ENCODE measurements at places on chromosomes 11 and 22.
A peak's percentile ranks its signal among the peaks of the same experiment; 100 is the strongest.

- DNase-seq, result no peak
These were observed 179.0 kb upstream of the NECTIN1 start for GRCh38 chr11:119907878-119908572.

GRCh38 chr11:55726715-55727324 is 46.4 kb upstream of the OR5D13 start:
- DNase-seq, result no peak

- no peak for DNase-seq
These were observed 20.7 kb downstream of the SUSD2 start for GRCh38 chr22:24201681-24202614.

DNA sequence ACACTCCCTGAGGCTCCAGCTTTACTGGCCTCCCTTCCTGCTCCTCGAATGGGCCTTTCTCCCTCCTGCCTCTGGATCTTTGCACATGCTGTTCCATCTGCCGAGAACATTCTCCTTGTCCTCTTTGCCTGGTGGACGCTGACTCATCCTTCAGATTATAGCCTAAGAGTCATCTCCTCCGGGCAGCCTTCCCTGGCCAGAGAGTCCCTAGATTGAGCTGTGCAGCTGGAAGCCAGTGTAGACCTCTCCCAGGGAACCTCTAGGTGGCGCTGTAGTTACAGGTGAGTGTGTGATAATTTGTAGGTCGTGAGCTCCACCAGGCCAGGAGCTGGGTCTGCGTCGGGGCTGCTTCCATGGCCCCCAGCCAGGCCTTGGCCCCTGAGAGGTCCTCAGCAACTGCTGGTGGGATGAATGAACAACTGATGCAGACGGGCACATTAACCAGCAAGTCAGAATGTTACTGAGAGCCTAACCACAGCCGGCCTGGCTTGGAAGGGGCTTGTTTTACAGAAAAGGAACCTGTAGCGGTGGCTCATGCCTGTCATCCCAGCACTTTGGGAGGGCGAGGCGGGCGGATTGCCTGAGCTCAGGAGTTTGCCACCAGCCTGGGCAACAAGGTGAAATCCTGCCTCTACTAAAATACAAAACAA is 8.7 kb downstream of the PNPLA5 start:
- DNase-seq, result peak; percentile 47

DNA sequence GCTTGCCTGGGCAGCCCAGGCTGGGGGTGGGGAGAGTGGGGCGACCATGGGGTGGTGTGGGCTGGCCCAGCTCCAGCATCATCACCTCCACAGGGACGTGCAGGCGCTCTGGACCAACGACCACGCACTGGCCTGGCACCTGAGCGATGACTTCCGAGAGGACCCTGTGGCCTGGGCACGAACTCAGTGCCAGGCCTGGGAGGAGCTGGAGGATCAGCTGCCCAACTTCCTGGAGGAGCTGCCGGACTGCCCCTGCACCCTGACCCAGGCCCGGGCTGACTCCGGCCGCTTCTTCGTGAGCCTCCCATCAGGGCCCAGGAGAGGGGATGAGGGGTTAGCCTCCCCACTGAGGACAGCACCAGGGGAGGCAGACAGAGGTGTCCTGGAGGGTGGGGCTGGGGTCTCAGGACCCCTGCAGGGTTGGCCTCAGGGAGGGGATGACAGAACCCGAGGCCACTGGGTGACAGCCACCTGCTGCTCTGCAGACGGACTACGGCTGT is 3.8 kb downstream of the SUSD2 start:
- DNase-seq, result no peak

DNA sequence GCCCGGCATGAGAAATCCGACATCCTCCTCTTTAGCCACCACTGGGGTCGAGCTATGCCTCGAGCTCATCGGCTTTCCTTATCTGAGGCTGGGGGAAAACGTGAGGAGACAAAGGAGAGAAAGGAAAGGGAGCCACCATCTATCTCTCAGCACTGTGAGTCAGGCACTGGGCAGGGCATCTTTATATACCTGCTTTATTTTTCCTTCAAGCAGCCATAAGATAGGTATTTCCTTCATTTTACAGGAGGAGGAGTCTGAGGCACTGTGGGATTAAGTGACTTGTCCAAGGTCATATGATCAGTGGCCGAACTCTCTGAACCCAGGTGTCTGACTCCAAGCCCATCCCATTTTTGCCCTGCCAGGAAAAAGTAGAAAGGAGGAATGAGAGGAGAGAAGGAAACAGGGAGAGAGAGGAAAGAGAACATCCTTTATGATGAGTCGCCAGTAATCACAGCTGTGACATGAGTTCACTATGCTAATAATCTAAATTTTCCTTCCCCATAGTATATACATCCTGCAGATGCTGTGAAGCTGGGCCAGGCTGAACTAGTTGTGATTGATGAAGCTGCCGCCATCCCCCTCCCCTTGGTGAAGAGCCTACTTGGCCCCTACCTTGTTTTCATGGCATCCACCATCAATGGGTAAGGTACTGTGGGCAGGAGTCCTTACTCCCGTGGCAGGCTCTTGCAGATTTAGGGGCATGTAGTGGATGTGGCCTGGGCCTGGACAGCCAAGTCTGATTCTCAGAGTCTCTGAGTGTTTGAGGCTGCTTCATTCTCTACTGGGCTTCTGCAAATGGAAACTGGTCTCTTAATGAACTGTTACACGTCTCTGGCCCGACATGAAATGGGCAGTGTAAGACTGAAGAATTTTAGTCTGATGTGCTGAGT is 21.8 kb downstream of the NAT10 start:
- no peak for DNase-seq

DNA sequence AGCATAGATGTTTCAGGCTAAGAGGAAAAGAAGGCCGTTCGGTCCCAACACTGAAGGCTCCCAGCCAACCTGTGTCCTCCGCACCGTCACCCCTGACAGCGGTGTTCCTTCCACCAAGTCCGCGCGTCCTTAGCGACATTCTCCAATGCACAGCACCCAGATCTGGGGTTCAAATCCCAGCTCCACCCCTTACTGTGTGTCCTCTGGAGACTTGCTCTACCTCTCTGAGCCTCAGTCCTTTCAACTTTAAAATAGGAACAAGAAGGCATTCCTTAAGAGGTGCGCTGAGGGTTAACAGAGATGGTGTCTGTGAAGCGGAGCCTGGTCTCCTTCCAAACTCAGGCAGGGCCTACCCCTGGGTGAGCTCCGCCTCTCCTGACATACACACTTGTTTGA is 224.0 kb downstream of the MN1 start:
- no peak for DNase-seq

DNA sequence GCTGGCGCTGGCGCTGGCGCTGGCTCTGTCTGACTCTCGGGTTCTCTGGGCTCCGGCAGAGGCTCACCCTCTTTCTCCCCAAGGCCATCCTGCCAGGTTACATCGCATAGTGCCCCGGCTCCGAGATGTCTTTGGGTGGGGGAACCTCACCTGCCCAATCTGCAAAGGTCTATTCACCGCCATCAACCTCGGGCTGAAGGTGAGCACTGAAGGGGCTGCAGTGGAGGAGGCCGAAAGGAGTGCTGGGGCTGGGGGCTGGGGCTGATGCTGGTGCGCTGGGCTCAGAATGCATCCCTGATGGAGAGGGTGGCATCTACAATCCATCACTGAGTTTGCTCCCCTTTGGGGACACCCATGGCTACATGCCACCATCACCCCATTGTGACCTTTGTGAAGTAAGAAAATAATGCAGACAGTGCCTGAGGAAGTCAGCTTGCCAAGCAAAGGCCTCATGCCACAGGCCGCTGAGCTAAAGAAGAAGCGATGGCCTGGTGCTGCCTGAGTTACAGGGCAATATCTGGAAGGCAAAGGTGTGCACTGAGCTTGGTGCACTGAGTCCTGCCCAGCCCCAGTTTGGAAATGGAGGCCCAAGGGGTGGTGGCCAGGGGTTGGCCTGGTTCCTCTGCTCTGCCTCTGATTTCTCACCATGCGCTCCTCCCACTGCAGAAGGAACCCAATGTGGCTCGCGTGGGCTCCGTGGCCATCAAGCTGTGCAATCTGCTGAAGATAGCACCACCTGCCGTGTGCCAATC is 620 bp downstream of the SMPD1 start:
- DNase-seq, result no peak

- DNase-seq, result no peak
These were observed 115.7 kb upstream of the NNMT start for GRCh38 chr11:114180301-114181055.

DNA sequence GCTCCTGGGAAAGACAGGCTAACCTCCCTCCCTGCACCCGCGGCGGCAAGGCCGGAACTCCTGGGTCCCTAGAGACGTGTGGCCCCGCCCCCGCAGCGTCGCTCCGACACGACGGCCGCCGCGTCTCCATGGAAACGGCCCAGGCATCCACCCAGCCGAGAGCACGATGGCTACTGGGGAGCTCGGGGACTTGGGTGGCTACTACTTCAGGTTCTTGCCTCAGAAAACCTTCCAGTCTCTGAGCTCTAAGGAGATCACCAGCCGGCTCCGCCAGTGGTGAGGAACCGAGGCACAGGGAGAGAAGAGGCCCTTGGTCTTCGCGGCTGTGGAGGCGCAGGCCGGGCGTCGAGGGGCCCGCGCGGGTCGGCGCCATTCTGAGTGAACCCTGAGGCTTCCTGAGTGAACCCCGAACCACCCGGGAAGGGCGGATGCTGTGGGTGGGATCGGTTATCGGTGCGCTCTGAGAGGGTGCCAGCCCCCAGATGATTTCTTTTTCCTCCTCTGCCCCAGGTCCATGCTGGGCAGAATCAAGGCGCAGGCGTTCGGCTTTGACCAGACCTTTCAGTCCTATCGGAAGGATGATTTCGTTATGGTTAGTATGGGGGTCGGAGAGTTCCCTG is at the start of gene CFAP300:
CFAP300 (plus strand) TSS at position 133 of the 620 bp plus-strand sequence; CDS start at position 167, 34 bp downstream.
- DNase-seq, result peak; percentile 36

- no peak for DNase-seq
These were observed 9.4 kb downstream of the CNGA4 start for GRCh38 chr11:6248248-6248647.

DNA sequence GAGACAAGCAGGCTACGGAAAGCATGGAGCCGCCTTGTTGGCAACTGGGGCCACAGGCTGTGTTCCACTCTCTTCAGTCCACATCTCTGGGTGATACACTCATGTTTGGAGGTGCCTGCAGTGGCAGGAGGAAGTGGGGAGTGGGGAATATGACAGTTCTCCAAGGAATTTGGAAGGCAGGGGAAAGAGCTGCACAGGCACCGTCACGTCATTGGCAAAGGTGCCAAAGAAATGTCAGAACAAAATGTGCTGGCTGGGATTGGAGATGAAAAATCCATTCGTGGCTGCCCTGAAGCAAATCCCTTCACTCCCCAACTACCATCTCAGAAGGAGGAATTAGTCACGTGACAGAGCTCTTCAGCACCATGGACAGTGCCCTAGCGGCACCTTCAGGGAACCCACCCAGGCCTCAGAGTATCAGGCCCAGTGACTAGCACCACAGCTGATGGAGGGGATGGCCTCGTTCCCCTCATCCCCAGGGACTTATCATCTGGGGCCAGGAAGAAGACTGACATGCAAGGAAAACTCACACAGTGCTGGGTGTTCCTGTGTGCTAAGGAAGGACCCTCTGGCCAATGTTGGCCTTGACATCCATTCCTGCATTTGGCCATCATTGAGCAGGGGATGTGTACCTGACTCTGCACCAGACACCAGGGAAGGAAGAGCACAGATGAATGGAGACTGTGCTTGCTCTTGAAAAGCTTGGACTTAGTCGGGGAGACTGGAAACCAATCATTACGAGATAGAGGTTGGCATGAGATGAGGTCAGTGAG is 48.5 kb upstream of the PRDM11 start:
- peak; percentile 54 for DNase-seq

- no peak for DNase-seq
These were observed 243.5 kb upstream of the ARHGAP20 start for GRCh38 chr11:110955776-110956175.

DNA sequence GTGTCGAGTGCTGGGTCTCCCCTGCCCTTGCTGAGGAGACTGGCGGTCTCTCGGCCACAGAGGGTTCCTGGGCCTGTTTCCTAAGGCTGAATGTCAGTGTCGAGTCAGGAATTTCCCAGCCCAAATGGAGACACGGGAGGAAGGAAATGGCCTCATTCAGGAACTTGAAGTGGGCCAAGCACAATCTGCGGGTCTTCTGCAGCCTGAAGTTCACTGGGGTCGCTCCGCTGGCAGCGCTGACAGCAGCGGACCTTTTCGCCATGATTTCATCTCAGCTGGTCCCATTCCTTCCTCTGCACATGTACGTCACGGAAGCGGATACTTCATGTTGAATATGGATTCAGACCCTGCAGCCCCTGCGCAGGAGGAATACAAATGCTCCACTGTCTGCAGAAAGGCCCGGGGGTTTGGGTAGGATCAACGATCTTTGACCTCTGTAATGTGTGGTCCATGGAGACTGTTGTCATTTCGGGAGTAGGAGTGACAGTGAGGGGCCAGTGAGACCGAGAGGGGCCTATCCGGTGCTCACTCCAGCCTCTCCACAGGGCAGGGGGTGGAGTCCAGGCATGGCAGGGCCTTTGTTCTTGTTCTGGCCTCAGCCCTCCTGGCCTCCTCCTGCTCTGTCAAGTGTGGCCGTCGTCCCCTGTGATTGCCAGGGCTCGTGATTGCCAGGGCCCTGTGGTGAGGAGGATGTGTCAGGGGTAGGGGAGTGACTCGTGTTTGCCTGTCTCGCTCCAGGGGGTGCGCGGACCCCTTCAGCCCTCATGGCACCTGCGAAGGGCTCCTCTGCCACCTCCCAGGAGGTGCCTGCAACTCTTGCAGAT is 402.3 kb downstream of the TBC1D22A start:
- DNase-seq, result no peak

DNA sequence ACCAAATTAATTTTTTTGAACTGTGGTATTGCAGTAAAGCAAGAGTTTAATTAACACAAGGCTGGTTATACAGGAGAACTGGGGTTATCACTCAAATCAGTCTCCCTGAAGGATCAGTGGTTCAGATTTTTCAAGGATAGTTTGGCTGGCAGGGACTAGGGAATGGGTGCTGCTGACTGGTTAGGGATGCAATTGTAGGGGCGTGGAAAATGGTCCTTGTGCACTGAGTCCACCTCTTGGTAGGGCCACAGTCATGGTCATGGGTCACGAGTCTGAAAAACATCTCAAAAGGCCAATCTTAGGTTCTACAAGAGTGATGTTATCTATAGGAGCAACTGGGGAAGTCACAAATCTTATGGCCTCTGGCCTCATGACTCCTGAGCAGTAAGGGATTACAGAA is 27.9 kb downstream of the MCHR1 start:
- no peak for DNase-seq

GRCh38 chr22:48438800-48439559 is 1388.7 kb downstream of the BRD1 start:
- DNase-seq, result no peak

GRCh38 chr22:36745301-36745995 is 30.5 kb downstream of the IFT27 start:
- DNase-seq, result no peak

DNA sequence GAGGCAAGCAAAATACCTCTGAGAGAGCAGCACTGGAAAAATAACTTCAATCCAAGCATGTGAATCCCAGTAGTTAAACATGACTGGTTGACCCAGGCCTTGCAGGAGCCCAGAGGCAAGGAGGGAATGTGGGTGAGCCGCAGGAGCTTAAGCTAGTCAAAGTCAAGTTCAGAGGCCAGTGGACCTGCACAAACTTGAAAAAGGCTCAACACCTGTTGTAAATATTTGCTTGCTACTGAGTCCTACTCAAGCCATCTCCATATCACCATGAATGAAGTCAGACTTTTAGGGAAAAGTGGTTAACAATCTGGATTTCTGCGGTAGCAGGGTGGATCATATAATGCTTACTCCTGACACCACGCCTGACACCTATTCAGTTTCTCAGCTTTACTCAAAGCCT is 4.8 kb upstream of the CAT start:
- no peak for DNase-seq

Measured in CD4-positive, alpha-beta T cell treated with Interleukin-21 for 1 hour (primary cell).